ENCODE measurements at places on chromosomes 5 and 9. TPM values are rescaled to one million over a fixed set of nuclear protein-coding genes. Genes with fewer than 3 reads are reported as not detected.

DNA sequence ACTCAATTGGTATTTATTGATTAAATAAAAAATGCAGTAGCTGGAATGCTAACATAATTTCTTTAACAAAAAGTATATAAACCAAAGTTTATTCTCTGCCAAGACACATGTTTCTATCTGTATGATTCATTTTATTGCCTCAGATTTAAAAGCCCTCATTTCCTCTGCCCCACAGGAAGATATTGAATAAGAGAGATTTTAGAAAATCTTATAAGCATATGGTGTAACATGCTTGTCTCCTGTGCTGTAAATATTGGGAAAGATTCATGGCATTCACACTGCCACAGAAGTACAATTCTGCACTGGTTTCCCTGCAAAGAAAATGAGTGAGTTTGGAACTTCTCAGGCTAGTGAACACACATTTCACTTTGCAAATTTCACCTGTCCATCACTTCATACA lies 134.9 kb upstream of the FBXL7 start:
- H3K4me3 ChIP-seq: no peak overlapping the region
- no peak overlapping the region for H3K27ac ChIP-seq
- H3K4me1 ChIP-seq: no peaks in the 10 kb centered on the region
- DNase-seq: no peak

- H3K27ac ChIP-seq: no peak overlapping the region
- H3K27me3 ChIP-seq: no peaks in the 10 kb centered on the region
- H3K4me1 ChIP-seq: no peaks in the 10 kb centered on the region
- no peaks in the 10 kb centered on the region for H3K36me3 ChIP-seq
- H3K4me3 ChIP-seq: no peak overlapping the region
- DNase-seq: peak; percentile 39
Measured at GRCh38 chr5:110086658-110087388, 397.1 kb downstream of the MAN2A1 start.

GRCh38 chr5:136209346-136209910 lies 16.5 kb upstream of the SMIM32 start:
- no peak overlapping the region for H3K27ac ChIP-seq
- no peak overlapping the region for H3K4me3 ChIP-seq
- no peaks in the 10 kb centered on the region for H3K36me3 ChIP-seq
- H3K4me1 ChIP-seq: no peaks in the 10 kb centered on the region
- DNase-seq: no peak

- no peak for DNase-seq
- H3K27ac ChIP-seq: peak overlapping the region; percentile 98
- no peaks in the 10 kb centered on the region for H3K27me3 ChIP-seq
- H3K4me3 ChIP-seq: peak overlapping the region; percentile 97
- H3K4me1 ChIP-seq: peaks cover 61% of the 10 kb centered on the region
Measured at GRCh38 chr9:93132287-93132927, 1.6 kb downstream of the NINJ1 start.

- no peaks in the 10 kb centered on the region for H3K36me3 ChIP-seq
- no peak for DNase-seq
- H3K4me3 ChIP-seq: no peak overlapping the region
Measured at GRCh38 chr9:115148721-115149120, 30.8 kb upstream of the TNC start.

DNA sequence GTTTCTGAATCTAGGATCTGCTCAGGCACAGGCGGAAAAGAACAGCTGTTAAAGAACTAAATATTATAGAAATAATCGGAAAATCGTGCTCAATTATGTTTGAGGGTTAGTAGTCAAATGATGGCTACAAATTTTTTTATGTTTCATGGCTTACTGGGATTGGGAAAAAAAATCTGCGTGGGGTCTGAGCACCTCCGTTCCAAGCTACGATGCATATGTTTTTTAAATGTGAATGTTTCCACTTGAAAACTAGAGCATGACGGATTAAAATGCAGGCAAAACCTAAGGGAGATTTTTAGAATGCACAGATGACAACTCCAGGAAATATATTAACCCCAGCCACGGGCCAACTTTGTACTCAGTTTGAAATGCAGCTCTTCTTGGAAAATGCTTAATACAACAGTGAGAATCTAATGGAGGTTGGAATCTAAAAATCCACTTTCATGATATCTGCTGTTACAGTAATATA lies 5.3 kb downstream of the OTP start:
- DNase-seq: no peak
- H3K4me3 ChIP-seq: no peak overlapping the region
- H3K27me3 ChIP-seq: peaks cover 3% of the 10 kb centered on the region
- H3K36me3 ChIP-seq: no peaks in the 10 kb centered on the region

DNA sequence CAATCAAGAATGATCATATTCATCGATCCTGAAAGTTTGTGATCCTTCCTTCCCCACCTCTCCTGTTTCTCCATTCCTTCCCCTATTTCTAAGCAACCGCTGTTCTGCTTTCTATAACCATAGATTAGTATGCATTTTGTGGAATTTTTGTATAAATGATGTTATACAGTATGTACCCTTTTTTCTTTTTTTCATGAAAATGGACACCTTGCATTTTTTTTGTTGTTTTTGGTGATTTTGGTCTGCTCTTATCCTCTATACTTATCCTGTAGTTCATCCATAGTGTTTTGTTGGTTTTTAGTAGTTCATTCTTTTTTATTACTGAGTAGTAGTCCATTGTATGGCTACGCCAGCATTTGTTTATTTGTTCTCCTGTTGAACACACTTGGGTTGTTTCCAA lies 46.1 kb downstream of the SCGB3A1 start:
- H3K4me1 ChIP-seq: peaks cover 3% of the 10 kb centered on the region
- peaks cover 19% of the 10 kb centered on the region for H3K36me3 ChIP-seq
- no peak for DNase-seq
- H3K27me3 ChIP-seq: no peaks in the 10 kb centered on the region
- H3K27ac ChIP-seq: no peak overlapping the region
- no peak overlapping the region for H3K4me3 ChIP-seq

DNA sequence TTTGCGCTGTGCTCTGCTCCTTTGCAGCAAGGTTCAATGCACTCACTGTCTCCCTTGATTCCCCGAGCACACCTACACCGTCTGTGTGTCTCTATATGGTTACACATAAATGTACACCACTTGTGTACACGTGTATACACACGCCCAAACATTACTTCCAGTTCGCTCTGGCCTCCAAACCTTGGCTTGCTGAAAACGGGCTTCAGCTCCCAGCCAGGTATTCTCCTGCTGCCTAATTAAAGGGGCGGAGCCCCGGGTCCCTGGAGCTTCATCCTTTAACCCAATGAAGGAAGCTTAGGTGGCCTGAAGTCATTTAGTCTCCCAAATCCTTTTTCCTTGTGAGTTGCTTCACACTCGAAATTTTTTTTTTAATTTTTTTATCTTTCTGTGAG lies 4.6 kb downstream of the ISL1 start:
- H3K27ac ChIP-seq: no peak overlapping the region
- DNase-seq: no peak
- peaks cover 23% of the 10 kb centered on the region for H3K27me3 ChIP-seq

DNA sequence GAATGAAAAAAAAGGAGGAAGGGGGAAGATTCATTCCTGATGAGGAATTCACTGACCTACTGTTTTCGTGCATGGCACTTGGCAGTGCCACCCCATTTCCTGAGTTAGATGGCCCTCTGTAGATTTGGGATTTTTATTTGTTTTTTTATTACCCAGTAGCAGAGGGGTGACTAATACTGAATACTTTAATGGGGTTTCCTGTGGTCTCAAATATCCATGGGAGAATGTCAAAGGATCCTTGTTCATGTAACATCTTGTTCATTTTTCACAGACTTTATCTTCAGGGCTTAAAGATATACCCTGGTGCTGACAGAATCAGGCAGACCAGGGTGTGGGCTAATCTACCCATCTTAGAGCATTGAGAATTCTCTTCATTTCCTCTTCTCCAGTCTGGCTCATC lies 93.0 kb downstream of the MAMDC2 start:
- H3K36me3 ChIP-seq: no peaks in the 10 kb centered on the region
- H3K27me3 ChIP-seq: no peaks in the 10 kb centered on the region
- peaks cover 8% of the 10 kb centered on the region for H3K4me1 ChIP-seq
- H3K4me3 ChIP-seq: no peak overlapping the region
- no peak overlapping the region for H3K27ac ChIP-seq

DNA sequence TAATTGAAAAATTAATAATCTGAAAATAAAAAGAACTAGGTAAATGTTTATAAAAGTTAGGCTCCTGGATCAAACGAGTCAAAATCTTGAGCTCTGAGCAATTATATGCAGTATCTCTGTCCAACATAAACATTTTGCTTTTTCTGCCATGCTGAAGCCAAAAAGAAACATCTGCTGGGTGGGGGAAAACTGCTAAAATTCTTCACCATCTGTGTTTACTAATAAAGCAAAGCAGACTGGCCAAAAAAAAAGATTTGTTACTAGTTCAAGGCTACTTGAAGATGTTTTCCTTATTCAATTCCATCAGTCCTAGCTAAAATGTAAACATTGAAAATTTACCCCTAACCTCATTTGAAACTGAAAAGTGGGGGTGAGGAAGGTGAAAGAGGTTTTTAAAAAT lies 29.7 kb downstream of the GTF3C4 start:
- H3K4me1 ChIP-seq: no peaks in the 10 kb centered on the region
- no peaks in the 10 kb centered on the region for H3K27me3 ChIP-seq
- H3K4me3 ChIP-seq: no peak overlapping the region
- DNase-seq: no peak
- no peak overlapping the region for H3K27ac ChIP-seq
- H3K36me3 ChIP-seq: no peaks in the 10 kb centered on the region

DNA sequence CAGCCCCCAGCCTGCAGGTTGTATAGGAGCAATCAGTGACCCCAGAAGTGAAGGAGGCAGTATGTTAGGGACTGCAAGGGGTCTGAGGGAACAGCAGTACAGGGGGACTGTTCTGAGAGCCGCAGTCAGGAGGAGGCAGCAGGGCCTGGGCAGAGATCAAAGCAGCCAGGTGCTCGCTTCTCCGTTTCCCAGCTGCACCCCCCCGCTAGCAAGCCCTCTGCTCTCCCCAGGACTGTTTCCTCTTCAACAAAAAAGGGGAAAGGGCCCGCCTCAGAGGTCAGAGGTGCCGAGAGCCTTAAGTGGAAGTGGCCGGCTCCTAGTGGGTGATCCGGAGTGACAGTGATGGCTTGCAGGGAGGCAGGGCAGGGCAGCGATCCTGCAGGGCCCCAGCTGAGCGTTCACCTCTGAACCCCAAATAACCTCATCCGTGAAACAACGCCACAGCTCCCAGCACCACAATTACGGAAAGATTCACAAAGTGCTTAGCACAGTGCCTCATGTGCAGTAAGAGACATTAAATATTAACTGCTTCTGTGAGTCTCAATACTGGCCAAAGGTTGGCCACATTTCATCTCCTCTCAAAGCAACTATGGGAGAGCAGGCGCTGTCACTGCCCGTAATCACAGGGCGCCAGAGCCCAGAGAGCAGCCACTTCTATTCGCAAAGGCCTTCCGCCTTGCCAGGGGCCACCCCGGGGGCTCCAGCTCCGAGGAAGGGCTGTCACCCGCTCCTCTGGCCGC lies 8.0 kb downstream of the CLPTM1L start:
- no peaks in the 10 kb centered on the region for H3K4me1 ChIP-seq
- H3K27ac ChIP-seq: no peak overlapping the region
- peaks cover 23% of the 10 kb centered on the region for H3K36me3 ChIP-seq
- no peak overlapping the region for H3K4me3 ChIP-seq
- DNase-seq: no peak
- no peaks in the 10 kb centered on the region for H3K27me3 ChIP-seq

DNA sequence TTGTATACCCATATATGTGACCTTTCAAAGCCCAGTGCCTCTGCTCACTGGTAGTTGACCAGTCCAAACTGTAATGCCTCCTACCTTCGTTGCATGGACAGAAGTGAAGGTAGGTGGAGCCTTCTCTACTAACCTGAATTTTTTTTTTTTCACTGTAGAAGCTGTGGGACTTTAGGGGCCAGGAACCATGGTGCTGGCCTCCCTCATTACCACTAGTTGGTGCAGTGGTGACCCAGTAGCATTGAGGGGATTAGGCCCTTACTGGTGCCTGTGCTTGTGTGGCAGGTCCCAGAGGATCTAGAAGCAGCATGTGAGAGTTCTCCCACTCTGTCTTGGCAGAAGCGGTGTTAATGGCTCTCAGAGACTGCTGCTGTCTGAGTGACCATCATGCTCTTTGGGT lies 2.3 kb downstream of the RALGPS1 start:
- H3K36me3 ChIP-seq: no peaks in the 10 kb centered on the region
- H3K27ac ChIP-seq: no peak overlapping the region
- H3K4me3 ChIP-seq: no peak overlapping the region

- H3K36me3 ChIP-seq: peaks cover 10% of the 10 kb centered on the region
- H3K4me3 ChIP-seq: no peak overlapping the region
- H3K27me3 ChIP-seq: no peaks in the 10 kb centered on the region
- peaks cover 3% of the 10 kb centered on the region for H3K4me1 ChIP-seq
- DNase-seq: no peak
Measured at GRCh38 chr5:141628175-141628788, 8.4 kb downstream of the HDAC3 start.

- H3K4me3 ChIP-seq: no peak overlapping the region
- H3K27me3 ChIP-seq: no peaks in the 10 kb centered on the region
Measured at GRCh38 chr5:157827423-157827822, 31.5 kb downstream of the CLINT1 start.

DNA sequence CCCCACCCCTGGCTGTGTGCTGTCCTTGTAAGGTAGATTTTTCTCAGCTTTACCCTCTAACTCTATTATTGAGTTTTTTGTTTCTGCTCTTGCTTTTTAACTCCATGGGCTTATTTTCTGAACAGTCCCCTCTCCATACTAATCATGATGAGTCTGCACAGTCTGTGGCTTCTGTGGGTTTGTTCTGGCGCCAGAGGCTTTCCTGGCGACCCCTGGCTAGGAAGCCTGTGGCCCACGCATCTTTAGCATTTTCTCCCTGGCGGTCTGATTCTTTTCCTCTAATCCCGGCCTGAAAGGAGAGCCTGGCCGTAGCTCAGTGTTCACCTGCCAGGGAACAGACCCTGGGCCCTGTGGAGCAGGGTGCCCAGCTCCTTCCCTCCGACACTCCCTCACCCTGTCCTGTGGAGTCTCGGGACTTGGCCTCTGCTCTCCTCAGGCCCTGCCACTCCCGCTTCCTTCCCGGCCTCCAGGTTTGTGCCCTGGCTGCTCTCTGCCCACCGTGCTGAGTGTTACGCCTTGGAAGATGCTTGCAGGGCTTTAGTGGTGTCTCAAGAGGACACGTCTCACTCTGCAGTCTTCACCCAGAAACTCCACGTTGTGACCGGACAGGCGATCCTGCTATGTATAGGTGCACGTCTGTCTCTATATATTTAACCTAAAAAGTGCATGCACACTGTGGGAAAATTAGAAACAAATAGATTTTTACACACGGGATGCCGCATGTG lies 31.7 kb upstream of the LRRC14B start:
- no peak overlapping the region for H3K4me3 ChIP-seq
- no peaks in the 10 kb centered on the region for H3K4me1 ChIP-seq
- DNase-seq: no peak
- no peak overlapping the region for H3K27ac ChIP-seq
- no peaks in the 10 kb centered on the region for H3K27me3 ChIP-seq

DNA sequence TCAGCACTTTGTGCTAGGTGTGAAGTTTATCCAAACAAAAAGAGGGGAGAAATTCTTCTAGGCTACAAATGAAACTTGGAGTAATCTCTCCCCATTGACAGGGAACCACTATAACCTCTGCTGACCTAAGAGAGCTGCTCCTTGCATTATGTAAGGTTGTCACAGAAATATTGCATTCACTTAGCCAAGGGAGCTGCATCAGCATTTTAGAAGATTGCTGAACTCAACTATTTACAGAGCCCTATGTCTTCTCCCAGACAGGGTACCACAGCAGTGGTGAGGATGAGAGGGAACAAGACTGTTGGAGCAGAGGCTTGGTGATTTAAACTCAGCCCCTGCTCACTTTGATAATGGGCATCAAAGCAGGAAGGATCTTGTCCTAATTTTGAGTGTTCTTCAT lies 362.0 kb downstream of the TMEM38B start:
- no peak overlapping the region for H3K4me3 ChIP-seq
- no peaks in the 10 kb centered on the region for H3K4me1 ChIP-seq
- H3K27ac ChIP-seq: no peak overlapping the region
- no peak for DNase-seq
- no peaks in the 10 kb centered on the region for H3K27me3 ChIP-seq

Gene FCN2
- not detected for total RNA-seq

Gene TTC23L
- not detected for total RNA-seq

Gene TMEM174
- not detected for total RNA-seq

Measured in psoas muscle (tissue), 8 donors.